Cortex of kidney (tissue), 1 donor: ENCODE measurements at places on chromosomes 5 and 9.

- no peak for DNase-seq
These were observed 94.4 kb downstream of the IZUMO3 start for GRCh38 chr9:24451346-24451745.

GRCh38 chr9:16545639-16546038 is 324.8 kb downstream of the BNC2 start:
- DNase-seq = no peak

DNA sequence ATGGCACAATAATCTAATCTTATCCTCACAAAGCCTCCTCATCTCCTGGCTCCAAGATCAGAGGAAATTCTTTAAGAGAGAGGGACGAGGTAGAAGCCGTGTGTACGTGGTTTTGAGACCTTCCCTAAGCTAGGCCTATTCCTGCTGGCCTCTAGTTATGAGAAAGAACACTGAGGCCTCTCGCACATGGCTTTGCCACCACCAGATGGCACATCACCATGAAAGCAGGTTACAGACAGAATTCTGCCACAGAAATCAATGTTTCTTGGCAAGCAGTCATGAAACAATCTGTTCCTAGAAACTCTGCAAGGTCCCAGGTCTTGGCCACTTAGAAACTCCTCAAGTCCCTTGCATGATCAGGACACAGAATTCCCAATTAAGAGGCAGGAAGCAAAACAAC is 268.2 kb upstream of the TAS2R1 start:
- no peak for DNase-seq

- no peak for DNase-seq
These were observed 215.6 kb downstream of the C9orf50 start for GRCh38 chr9:129405089-129405826.

DNA sequence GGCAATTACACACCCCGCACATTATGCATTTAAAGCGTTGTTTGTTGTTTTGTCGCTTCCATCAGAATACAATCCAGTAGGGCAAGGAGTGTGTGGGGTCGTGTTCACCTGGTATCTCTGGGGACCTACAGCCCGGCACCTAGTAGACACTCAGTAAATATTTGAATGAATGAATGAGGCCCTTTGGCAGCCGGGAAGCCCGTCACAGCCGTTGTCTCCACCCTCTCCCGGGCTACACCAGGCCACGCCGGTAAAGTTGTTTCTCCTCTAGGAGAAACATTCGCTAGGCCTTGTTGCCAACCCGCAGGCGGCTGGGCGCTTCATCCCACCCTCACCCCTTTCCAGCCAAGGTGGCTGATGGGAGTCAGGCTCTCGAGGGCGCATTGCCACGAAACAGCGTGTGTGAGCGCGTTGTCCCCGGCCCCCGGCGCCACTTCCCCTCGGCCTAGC is 876 bp upstream of the JAK2 start:
- DNase-seq = no peak

DNA sequence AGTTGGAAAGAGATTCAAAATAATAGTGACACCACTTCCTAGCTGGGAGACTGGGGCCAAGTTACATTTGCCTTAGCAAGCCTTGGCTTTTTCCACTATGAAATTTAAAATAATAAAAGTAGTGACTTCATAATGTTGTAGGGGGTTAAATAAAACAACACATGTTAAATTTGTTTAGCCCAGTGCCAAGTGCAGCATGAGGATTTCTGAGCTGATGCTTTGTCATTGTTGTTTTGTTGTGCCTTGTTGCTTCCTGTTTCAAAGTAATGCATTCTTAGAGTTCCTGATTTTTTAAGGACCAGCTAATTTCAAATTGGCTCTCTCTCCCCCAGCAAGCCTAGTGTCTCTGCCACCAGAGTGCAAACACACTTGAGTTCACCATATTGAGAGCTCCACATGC is 270.7 kb upstream of the PAPPA start:
- DNase-seq = no peak

GRCh38 chr9:34984049-34984448 is 5.5 kb upstream of the DNAJB5 start:
- DNase-seq = no peak

DNA sequence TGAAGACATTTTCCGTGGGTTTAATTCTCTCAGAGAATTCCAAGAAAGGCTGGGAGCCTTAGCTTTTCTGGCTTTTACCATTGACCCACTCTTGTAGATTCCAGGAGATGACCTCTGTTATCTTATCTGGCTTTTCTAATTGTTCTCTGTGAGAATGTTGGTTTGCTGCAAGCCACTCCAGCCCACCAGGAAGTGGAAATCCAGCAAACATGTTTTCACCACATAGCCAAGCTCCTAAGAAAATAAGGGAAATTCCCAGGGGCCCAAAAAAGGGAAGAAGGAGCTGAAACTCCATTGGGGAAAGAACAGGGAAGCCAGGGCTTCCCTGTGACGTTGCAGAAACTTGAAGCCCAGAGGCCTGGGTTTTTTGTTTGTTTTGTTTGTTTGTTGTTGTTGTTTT is 19.7 kb downstream of the GPR107 start:
- no peak for DNase-seq

GRCh38 chr5:15233566-15233965 is 266.4 kb upstream of the FBXL7 start:
- no peak for DNase-seq

GRCh38 chr5:170363671-170364070 is 25.5 kb downstream of the KCNMB1 start:
- DNase-seq = no peak

GRCh38 chr9:32881948-32882347 is 98.6 kb downstream of the TMEM215 start:
- DNase-seq = no peak

- no peak for DNase-seq
These were observed 130.4 kb upstream of the POC5 start for GRCh38 chr5:75847561-75848021.

- no peak for DNase-seq
These were observed 438.0 kb upstream of the MPDZ start for GRCh38 chr9:13717322-13718054.

GRCh38 chr5:118692811-118693342 is 295.5 kb downstream of the DTWD2 start:
- no peak for DNase-seq

DNA sequence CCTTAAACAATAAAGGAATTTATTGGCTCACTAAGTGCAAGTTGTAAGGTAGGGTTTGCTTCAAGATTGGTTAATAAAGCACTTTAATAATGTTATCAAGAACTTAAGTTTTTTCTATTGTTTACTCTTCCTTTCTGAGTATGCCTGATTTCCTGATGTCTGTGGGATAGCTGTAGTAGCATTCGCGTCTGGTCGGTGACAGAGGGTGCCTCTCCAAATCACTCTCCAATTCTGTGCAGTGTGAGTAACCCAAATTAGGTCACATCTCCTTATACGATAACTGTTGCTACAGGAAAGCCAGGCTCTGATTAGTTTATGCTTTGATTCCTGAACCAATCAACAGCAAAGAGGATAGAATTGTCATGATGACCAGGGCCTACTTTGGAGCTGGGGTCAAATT is 90.7 kb downstream of the CCDC192 start:
- no peak for DNase-seq

DNA sequence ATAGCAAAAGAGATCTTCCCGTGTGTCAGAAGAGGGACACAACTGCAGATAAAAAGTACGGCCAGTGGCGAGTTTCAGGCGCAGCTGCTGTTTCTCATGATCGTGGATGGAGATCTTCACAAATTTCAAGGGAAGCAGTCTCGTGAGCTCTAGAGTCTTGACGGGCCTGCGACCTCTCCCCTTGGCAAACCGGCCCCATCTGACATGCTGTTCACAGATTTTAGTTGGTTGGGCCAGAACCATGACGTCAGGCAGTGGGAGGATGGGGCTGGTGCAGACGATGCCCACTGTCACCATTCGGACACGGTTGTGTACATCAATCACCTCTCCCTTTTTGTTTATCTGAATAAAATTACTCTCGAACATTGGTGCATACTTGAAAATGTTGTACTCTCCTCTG is 396 bp downstream of the GARIN3 start:
- DNase-seq = no peak

DNA sequence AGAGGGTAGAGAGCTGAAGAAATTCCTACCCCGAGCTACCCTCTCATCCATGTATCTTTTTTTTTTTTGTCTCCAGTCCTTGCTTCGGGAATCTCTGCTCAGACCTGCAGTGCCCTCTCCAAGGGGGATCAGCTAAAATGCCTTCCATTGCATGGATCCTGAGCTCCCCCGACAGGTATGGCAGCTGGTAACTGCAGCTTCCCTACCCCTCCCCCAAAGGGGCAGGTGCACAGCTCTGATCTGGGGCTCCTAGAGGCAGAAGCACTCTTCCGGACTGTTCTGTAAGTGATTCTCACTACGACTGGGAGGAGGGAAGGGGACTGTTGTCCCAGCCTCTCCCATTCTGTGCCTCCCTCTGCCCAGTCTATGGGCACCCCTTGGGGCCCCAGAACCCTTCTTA is 169.6 kb downstream of the MELK start:
- no peak for DNase-seq

- DNase-seq = no peak
These were observed 290.0 kb downstream of the NR3C1 start for GRCh38 chr5:143113461-143113860.
